Fibroblast of villous mesenchyme (primary cell): ENCODE measurements at places on chromosomes 6 and 20.

- DNase-seq: no peak
Measured at GRCh38 chr6:98590997-98591396, 243.4 kb upstream of the POU3F2 start.

DNA sequence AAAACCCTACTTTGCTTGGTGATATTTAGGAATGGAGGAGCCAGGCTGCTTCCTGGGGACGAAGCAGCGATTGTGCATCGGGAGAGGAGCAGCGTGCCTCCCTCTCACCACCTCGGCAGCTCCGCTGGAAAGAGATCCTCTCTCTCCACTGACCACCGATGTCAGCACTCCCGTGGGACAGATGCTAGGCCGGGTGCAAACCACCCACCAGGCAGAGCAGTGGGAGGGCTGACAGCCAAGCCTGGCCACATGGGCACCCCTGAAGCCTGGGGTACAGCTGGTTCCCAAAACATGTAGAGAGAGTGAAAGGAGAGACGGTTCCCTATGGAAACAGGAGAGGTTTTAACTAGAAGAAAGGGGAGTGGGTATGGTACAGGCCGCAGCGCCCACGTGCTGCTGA lies 220.0 kb downstream of the ANKRD60 start:
- no peak for DNase-seq

DNA sequence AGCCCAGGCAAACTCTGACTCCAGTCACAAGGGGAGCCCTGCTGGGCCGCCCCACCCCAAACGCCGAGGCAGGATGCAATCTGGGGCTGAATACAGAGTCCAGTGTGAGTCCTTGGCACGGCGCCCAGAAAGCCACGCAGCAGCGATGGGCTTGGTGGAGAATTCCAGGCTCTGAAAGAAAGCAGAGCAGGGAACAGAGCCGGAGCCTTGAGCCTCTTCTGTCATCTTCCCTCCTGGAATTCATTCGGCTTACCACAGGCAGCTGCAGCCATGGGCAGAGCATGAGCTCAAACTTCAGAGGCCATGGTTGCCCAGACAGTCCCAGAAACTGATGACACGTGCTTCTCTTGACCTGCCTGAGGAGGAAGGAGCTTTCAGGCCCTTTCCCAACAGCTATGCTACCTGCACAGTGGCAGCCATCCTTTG lies 441.1 kb upstream of the JARID2 start:
- DNase-seq: peak; percentile 98

DNA sequence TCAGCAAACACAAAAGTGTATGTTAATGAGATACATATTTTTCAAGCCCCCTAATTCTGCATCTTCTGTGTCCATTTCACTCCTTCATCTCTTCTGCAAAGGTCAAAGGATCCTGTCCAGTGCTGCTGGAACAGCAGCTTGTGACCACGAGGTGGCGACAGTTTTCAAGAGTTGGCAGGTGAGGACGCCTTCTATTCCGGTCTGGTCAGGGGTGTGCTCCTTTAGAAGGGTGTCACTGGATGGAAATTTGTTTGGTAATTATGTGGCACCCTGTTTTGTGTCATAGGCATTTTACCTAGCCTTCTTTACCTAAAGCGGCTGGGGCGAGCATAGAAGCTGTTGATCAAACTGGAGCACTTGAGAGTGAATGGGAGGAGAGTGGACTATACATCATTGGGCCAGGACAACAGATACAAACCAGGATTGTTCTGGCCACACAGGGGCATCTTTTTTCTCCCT lies 32.9 kb upstream of the ERVFRD-1 start:
- peak; percentile 78 for DNase-seq

- no peak for DNase-seq
Measured at GRCh38 chr20:16904751-16905150, 156.6 kb downstream of the OTOR start.

DNA sequence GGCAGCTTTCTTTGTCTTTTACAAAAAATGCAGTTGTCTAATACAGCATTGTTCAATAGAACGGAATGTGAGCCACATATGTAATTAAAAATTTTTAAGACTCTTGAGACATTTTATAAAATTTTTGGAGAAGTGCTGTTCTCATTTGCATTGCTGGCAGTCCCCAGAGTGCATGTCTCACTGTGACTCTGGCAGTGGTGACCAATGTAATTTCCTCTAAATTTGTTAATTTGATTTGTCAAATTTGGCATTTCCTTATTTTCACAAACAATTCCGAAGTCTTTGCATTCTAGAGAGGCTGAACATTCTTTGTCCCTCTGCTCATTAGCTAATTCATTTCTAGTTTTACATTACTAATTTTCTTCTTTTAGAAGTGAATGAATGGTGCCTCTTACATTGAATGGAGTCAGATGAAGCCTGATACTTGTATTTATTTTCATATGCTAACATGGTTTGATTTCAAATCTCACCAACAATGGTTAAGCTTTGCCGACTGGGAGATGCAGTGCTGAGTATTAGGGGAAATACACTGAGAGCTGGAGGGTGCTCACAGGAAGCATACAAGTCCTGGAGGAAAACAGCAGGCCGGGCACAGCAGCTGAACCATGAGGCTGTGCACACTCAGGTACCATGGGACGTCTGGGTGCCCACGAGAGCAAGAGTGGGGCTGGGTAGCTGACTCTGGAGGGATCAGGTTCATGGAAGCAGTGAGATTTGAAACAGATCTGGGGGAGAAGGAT lies 68.5 kb upstream of the ARMC2 start:
- no peak for DNase-seq

DNA sequence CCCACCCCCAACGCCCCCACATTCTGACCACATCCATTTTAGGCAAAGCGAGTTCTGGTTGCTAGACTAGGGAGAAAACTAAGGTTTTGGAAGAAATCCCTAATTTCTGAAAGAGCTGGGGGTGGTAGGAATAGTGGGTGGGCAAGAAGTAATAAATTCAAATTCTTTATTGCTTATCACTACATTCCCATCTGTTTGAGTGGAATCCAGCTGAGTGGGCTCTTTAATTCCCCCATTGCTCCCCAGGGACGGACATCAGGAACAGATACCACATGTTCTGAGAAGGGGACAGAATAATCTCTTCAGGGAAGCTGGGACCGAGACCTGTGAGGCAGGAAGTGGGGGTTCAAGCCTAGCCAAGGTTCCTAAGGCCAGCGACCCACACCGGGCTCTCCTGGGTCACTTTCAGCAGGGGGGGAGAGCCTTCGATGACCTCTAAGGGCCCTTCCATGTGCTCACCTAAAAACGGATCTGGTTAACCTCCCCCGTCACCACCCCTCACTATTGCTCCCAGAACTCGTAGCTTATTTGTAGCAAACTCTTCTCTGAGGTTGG lies 42.3 kb upstream of the MRPS10 start:
- no peak for DNase-seq

DNA sequence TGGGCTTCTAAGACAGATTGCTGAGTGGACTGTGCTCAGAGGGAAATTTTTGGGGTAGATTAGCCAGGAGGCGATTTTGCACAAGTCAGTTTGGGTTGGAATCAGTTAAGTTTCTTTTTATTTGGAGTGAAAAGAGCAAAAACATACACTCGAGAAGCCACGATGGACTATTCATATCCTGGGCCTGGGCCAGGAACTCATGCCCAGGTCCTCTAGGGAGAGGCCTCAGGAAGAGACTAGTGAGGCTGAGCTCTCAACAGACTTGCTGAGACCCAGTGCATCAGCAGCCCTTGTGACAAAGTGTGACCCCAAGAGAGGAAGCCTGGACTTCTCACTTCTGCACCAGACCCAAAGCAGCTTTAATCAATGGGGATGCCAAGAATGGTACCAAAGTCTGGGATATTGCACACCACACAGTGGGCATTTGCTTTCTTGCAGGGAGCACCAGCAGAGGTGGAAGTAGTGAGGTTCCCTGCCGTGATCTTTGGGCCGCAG lies 61.6 kb upstream of the MAFB start:
- no peak for DNase-seq

DNA sequence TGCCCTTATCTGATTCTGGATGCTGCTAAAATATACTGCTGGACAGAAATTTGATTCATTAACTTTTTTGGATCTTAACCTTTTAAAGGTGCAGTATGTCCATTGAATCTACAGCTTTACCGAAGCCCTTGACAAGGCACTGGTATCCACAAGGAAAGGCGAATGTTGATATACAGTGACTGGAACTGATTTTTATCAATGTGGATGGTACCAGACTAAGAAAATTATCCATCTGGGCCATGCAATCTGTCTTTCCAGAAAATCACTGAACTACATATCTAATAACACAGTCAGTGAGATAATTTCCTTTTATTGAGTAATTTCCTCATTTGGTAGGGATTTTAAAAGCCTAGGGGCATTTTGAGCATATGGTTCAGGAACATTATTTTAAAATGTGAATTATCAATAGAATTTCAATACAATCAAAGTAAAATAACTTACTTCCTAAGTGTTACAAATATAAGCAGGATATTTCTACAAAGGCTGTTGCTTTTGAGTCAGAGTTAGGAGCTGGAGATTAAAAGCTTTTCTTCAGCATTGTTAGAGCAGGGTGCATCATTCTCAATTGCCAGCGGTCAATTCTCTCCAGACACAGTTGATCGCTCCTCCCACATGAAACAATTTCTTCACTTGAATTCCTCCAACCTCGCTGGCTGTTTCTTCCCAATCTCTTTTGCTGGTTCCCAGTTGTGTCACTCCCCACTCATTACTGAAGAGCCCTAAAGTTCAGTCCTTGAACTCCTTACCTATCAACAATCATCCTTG lies 585.3 kb upstream of the FLRT3 start:
- DNase-seq: no peak

GRCh38 chr6:12958052-12958706 lies 241.6 kb downstream of the PHACTR1 start:
- DNase-seq: no peak

- no peak for DNase-seq
Measured at GRCh38 chr6:106003268-106003987, 82.7 kb upstream of the PRDM1 start.

- DNase-seq: no peak
Measured at GRCh38 chr6:104653781-104654180, 205.9 kb downstream of the HACE1 start.
